ENCODE measurements at places on chromosomes 4 and X.
A peak's percentile ranks its signal among the peaks of the same experiment; 100 is the strongest.

- no peaks in the 10 kb centered on the region for H3K27me3 ChIP-seq
- H3K27ac ChIP-seq, result no peak overlapping the region
- H3K36me3 ChIP-seq, result no peaks in the 10 kb centered on the region
Observed at GRCh38 chr4:120948382-120948781, 25.9 kb upstream of the PRDM5 start.

- H3K36me3 ChIP-seq, result peaks cover 6% of the 10 kb centered on the region
- no peak for DNase-seq
- H3K27ac ChIP-seq, result peak overlapping the region; percentile 3
- no peak overlapping the region for H3K4me3 ChIP-seq
Observed at GRCh38 chr4:26372076-26372475, 51.3 kb downstream of the RBPJ start.

- DNase-seq, result no peak
- no peaks in the 10 kb centered on the region for H3K4me1 ChIP-seq
- no peak overlapping the region for H3K27ac ChIP-seq
- no peak overlapping the region for H3K4me3 ChIP-seq
- no peaks in the 10 kb centered on the region for H3K27me3 ChIP-seq
- H3K36me3 ChIP-seq, result no peaks in the 10 kb centered on the region
Observed at GRCh38 chr4:7092026-7092425, 24.2 kb upstream of the GRPEL1 start.

- H3K4me3 ChIP-seq, result no peak overlapping the region
- no peaks in the 10 kb centered on the region for H3K36me3 ChIP-seq
- no peak overlapping the region for H3K27ac ChIP-seq
Observed at GRCh38 chr4:99467887-99468286, 32.7 kb upstream of the ADH7 start.

DNA sequence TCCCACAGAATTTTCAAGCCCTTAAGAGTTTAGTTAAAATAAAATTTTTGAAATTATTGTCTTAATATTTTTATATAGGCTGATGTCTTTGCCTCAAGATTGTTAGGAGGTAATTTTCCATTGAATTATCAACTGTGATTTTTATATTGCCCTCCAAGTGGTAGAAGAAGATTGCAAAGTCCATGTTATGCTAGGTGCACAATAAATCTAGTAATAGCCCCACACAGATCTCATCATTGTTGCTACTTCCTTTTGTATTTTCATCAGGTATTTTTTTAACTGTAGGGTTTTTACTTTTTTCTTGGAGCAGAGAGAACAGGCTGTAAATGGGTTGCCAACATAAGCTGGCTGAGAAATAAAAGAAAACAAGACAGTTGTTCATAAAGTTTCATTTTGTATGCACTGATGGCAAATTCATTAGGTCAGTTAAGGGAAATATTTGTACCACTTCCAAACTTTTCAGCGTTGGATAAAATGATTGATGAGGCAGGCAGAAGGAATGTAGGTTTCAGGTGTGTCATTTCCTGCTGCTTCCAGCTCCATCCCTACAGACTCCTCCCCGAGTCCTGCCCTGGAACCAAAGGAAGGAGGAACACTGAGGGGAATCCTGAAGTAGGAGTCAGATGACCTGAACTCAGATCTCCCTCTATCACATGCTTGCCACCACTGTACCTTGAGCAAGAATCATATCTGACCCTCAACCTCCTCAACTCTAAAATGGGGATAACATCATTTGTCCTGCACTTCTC lies 105.5 kb downstream of the PRRG1 start:
- H3K4me3 ChIP-seq, result no peak overlapping the region
- peaks cover 24% of the 10 kb centered on the region for H3K4me1 ChIP-seq
- no peak for DNase-seq

DNA sequence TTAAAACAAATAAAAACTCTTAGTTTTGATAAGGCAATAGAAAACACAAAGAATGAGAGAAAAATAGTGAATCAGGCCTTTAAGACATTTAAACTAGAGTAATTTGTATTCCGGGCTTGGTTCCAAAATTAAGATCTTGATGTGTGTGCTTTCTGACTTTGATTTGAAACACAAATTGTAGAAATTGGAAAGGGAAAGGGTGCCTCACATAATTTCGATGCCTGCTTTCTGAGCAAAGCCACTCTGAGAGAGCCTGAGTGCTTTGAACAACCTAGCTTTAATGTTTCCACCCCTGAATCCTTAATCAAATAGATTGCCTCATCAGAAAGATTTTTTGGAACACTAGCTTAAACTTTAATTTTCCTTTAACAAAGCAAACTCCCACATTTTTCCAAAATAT lies 666.8 kb downstream of the PCDH18 start:
- no peaks in the 10 kb centered on the region for H3K4me1 ChIP-seq
- DNase-seq, result no peak
- H3K36me3 ChIP-seq, result no peaks in the 10 kb centered on the region
- no peak overlapping the region for H3K27ac ChIP-seq
- H3K27me3 ChIP-seq, result no peaks in the 10 kb centered on the region

DNA sequence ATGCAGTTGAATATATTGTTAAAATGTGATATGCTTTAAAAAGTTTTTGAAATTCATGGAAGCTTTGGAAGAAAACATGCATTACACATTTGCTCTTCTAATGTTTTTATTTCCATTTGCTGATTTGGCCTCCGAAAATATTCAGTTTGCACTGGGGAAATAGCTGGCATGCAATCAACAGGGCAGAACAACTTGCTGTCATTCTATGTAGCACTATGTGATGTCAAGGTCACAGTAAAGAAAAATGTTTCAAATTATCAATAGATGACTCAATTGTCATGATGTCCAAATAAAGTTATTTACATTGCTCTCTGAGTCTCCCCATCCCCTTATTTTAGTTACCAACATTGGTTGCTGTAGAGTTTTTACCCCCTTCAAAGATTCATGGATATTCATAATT lies 119.2 kb downstream of the TLL1 start:
- peaks cover 14% of the 10 kb centered on the region for H3K4me1 ChIP-seq
- peak overlapping the region; percentile 44 for H3K27ac ChIP-seq
- no peak overlapping the region for H3K4me3 ChIP-seq
- DNase-seq, result no peak
- H3K36me3 ChIP-seq, result no peaks in the 10 kb centered on the region
- no peaks in the 10 kb centered on the region for H3K27me3 ChIP-seq

DNA sequence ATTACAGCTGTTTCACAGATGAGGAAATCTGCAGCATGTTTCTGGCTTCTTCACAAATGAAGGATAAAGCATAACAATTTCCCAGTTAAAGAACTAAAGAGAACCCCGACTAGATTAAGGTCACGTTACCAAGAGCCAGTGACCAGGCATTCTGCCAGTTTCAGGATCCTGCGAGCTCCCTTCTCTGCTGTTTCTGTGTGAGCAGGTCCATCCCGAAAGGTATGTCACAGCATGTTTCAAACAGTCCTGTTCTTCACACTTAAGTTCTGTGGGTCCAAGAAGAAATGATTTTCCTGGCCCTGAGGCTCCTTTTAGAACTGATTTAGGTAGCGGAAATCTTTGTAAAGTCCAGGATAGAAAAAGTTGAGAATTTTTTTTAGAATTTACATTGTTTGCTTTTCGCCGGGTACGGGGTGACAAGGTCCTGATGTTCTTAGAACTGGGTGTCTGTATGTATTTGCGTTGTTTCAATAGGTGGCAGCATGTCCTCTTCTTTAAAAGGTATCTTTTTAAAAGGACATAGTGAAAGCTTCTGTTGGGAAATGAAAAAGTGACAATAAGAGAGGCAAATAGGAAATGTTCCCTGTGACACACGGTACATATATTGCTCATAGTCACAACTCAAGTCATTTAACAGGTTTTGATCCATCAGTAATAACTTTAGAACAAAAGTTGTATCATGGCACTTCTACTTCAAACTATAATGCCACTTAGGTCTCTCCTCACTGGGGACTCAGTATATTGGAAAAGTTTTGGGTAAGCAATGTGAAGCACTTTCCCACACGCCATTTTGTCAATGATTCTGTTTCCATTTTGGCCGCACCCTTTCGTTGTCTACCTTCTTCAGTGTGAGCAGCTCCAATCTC lies 18.4 kb downstream of the IL21 start:
- H3K4me1 ChIP-seq, result no peaks in the 10 kb centered on the region
- DNase-seq, result no peak

DNA sequence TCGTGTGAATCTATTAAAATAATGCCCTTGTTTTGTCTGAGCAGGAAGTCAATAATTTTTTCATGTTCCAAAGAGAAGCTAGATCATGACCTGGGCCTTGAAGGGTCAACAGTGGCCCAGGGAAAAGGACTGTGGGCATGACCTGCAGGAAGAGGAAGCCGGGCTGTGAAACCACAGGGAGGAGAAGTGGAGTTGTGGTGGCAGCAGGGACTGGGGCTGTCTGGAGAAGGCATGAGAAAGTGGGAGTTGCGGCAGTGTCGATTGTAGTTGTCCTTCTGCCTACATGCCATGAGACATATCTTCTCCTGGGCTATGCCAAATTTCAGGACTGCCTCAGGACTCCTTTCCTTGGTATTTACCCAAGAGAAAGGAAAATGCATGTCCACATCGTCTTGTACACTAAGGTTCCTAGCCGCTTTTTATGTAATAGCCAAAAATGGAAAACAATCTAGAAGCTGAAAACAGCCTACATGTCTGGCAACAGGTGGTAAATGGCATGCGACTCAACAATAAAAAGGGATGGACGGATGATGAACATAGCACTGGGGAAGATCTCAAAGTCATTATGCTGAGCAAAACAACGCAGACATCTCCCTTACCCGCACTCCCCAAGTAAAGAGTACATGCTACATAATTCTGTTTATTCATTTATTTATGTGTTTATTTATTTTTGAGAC lies 13.6 kb upstream of the PTTG2 start:
- no peaks in the 10 kb centered on the region for H3K4me1 ChIP-seq
- H3K4me3 ChIP-seq, result no peak overlapping the region
- H3K27me3 ChIP-seq, result no peaks in the 10 kb centered on the region
- H3K27ac ChIP-seq, result no peak overlapping the region

GRCh38 chr4:88600176-88600838 lies 8.0 kb downstream of the HERC3 start:
- peaks cover 67% of the 10 kb centered on the region for H3K36me3 ChIP-seq
- H3K27ac ChIP-seq, result peak overlapping the region; percentile 100
- H3K4me3 ChIP-seq, result no peak overlapping the region
- no peak for DNase-seq
- peaks cover 60% of the 10 kb centered on the region for H3K4me1 ChIP-seq

DNA sequence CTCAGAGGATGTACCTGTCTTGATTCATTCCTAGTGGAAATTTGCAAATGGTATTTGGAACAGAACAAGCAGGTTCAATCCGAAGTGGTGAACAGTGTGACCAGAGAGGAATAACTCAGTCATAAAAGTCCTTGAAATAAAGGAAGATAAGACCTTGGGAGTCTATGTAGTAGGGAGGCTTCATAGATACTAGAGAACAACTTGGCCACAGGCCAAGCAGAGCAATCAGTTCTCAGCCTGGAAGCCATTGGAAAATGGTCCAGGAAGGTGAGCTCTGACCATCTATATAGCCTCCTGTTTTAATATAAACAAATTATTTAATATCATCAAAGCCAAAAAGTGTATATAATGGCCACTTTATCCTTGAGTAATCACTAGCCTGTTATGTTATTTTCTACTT lies 11.3 kb downstream of the TXK start:
- no peak overlapping the region for H3K4me3 ChIP-seq
- H3K4me1 ChIP-seq, result peaks cover 7% of the 10 kb centered on the region
- DNase-seq, result no peak

DNA sequence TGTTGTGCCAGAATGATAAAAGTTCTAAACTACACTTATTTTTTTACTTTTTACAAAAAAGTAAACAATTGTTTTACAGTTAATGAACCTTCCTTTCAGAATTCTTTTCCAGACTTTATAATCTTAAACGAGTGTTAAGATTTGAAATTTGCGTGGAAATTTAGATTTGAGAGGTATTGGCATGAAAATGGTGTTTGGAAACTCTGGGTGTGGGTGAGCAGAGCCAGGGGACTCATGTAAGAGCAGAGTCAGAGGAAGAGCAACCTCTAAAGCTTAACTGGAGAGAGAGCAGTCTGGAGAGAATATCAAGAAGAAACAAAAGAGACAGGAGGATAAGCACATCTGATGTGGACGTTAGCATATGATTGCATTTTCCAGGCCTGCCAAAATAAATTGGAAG lies 48.2 kb downstream of the MMRN1 start:
- no peaks in the 10 kb centered on the region for H3K36me3 ChIP-seq
- H3K4me3 ChIP-seq, result no peak overlapping the region
- no peak overlapping the region for H3K27ac ChIP-seq

- no peaks in the 10 kb centered on the region for H3K36me3 ChIP-seq
- DNase-seq, result no peak
Observed at GRCh38 chr4:139587446-139587845, 31.4 kb upstream of the SETD7 start.

- no peak overlapping the region for H3K27ac ChIP-seq
- no peaks in the 10 kb centered on the region for H3K27me3 ChIP-seq
Observed at GRCh38 chrX:55057675-55058249, 17.1 kb upstream of the PAGE2B start.

- no peak overlapping the region for H3K4me3 ChIP-seq
- H3K4me1 ChIP-seq, result no peaks in the 10 kb centered on the region
- no peaks in the 10 kb centered on the region for H3K36me3 ChIP-seq
- H3K27ac ChIP-seq, result no peak overlapping the region
Observed at GRCh38 chrX:133346026-133346425, 69.3 kb downstream of the GPC4 start.

DNA sequence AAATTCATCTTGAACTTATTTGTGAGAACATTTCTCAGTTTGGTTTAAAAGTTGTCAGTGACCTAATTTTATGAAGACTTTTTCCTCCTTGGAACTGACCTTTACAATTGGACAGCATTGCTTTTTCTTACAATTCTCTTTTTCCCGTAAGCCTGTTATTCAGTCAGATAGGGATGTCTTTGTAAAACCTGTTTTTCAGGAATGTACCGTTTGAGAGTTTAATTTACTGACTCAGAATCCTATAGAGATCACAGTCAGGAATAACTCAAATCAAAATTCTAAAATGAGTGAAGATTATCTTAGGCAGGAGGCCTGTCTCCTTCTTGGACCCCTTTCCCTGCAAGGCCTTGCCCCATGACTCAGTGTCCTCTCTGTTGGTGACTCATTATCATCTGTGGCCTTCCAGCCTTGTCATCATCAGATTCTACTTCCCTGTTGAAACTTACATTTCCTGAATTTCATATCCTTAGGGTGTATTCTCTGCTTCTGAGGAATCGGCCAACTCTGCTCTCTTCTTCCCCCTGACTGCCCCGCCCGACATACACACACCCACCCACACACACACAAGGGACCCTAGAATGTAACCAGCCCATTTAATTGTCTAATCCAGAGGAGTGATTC lies 99.8 kb downstream of the ARHGAP10 start:
- H3K36me3 ChIP-seq, result no peaks in the 10 kb centered on the region
- peak overlapping the region; percentile 98 for H3K27ac ChIP-seq

DNA sequence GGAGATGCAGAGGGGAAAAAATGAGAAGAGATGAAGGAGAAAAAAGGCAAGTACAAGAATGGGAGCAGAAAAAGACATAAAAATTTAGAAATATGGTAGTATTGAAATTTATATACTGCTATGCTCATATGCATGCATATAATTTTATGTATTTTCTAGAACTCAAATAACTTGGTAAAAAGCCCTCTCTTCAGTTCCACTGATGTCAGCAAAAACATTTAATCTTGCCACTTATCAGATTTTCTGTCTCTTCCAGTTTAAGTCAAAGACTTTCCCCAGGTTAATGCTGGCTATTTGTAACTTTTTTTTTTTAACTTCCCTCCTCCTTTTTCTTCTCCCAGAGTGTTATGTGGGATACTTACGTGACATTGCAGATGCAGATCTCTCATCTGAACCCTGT lies 617.5 kb upstream of the CPEB2 start:
- H3K27me3 ChIP-seq, result no peaks in the 10 kb centered on the region
- no peak for DNase-seq
- no peaks in the 10 kb centered on the region for H3K36me3 ChIP-seq
- no peak overlapping the region for H3K27ac ChIP-seq
